Fibroblast of pulmonary artery (primary cell): ENCODE measurements at places on chromosomes 6 and 20.
A peak's percentile ranks its signal among the peaks of the same experiment; 100 is the strongest.

DNA sequence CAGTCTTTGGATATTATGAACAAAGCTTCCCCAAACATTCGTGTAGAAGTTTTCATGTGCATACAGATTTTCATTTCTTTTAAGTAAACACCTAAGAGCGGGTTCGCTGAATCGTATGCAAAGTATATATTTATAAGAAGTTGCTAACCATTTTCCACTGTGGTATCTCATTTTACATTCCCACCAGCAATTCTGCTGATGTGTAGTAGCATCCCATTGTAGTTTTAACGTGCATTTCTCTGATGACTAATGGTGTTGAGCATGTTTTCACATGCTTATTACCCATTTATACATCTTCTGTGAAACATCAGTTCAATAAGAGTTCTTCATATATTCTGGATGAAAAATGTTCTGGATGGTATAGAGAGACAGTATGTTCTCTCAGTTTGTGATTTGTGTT, 97.4 kb downstream of the IYD start:
- DNase-seq: no peak

GRCh38 chr6:143400258-143401067, 50.0 kb downstream of the ADAT2 start:
- DNase-seq: peak; percentile 23

DNA sequence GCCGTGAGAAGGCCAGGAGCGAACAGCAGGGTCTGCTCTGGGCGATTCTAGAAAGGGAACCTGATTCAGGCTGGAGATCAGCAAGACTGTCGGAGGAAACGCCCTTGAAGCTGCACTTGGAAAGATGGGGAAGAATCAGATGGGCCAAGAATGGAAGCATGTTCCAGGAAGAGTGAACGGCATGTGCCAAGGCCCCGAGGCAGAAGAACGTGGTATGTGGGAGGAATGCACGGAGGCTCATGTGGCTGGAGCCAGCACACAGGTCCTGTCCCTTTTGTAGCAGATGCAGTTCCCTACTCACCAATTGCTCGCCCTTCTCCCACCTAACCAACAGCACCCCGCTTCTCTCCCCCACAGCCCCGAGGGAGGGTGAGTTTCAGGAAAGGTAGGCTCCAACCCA, 180.6 kb downstream of the TFAP2C start:
- DNase-seq: no peak

DNA sequence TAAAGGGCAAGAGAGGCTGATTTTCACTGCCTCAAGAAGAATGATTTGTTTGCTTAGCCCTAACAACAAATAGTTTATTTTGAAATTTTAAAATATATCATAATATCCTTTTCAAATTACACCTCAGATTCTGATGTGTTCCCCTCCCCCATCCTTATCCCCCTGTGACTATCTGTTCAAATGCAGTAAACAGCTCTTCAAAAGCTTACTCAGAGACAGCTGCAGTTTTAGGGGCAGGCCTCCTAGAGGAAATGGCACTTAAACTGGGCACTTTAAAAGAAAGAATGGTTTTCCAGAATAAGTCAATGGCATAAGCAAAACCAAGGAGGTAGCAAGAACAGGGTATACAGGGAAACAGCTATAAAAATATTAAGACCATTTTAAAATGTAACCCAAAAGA, 118.6 kb upstream of the UST start:
- no peak for DNase-seq

GRCh38 chr6:25732468-25733198, 21.9 kb upstream of the SLC17A4 start:
- DNase-seq: no peak

- peak; percentile 49 for DNase-seq
These were observed 56.0 kb downstream of the RIN2 start for GRCh38 chr20:19813846-19814640.

DNA sequence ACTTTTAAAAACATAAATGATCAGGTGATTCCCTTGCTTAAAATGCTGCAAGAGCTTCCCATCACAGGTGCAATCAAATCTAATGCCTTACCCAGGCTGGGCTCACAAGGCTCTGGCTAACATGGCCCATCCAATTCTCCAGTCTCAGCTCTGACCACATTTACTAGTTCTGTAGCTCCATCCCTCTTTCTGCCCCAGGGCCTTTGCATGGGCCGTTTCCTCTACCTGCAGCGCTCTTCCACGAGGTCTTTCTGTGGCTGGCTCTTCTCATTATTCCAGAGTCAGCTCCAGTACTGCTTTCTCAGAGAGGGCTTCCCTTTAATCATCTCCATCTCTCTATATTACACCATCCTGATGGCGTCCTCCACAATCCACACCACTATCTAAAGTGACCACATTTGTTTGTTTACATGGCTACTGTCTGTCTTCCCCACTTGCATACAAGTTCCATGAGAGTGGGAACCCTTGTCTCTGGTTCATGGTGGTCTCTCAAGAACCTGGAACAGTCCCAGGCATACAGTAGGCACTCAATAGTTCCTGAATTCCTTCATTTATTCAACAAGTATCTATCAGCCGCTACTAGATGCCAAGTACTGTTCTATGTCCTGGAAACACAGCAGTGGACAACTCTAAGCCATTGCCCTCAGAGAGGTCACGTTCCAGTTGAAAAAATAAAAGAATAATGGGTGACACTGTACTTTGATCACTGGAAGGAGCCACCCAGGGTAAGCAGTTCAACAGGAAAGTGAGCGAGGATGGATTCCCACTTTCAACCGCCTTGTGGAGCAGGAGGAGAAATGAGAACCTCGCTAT, 12.6 kb downstream of the CYP24A1 start:
- DNase-seq: no peak

DNA sequence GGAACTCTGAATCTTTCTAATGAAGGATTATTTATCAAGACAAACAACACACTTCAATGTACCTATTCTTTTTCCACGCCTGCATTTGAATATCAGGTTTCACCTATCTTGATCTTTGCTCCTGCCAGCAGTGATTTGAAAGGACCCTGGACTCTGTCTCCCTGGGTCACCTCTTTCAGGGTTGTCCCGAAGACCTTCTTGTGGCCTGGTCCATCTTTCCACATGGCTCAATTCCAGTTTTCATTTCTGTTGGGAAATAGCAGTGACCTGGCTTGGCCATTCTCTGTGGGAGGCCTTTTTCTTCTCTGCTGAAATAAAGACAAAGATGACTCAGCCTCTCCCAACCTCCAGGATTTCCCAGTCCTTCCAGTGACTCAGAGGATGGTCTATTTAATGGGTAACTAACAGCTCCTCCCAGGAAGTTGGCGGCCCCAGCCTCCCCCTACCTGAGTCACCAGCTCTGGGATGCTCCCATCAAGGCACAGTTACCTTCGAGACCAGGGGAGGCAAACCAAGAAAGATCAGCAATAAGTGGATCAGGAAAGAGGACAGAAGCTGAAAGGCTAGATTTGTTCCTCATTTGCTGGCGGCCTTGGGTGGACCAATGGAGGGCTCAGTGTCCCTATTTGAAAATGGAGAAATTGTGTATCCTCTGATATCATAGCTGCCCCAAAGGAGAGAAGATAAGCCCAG, 120.2 kb upstream of the RNF24 start:
- peak; percentile 98 for DNase-seq

DNA sequence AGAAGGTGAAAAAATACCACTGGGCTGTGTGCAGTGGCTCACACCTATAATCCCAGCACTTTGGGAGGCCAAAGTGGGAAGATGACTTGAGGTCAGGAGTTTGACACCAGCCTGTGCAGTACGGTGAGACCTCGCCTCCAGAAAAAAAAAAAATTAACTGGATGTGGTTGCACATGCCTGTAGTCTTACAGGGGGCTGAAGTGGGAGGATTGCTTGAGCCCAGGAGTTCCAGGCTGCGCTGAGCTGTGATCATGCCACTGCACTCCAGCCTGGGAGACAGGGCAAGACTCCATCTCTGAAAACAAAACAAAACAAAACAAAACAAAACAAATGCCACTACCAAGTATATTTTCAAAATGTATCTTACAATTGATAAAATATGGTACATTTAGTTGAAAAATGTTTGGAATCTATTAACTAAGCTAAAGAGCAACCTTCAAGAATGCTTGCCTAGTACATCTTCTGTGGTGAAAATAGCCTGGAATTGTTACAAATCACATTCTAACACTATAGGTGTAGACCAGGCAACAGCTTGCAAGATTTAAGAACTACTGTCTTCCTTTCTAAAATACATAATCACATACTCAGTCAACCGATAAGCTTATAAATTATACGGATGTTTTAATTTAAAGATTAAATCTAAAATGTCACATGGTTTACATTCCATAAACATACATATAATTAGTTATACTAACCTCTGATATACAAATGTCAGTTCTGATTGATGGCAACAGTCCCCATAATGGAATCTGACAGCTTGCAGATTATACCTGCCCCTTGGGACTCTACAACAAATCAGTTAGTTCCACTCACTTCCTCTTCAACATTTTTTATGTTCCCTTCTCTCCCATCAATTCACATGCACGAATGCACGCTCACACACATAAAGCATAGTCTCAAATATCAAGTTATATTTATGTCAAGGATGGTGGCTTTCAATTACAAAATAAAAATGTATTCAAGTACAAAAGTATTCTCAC, 150.8 kb downstream of the ASCC3 start:
- DNase-seq: no peak

GRCh38 chr20:1898482-1899240, 3.5 kb downstream of the SIRPA start:
- no peak for DNase-seq

GRCh38 chr6:36314221-36315014, 22.3 kb downstream of the BNIP5 start:
- no peak for DNase-seq

- no peak for DNase-seq
These were observed 18.0 kb upstream of the GGTLC1 start for GRCh38 chr20:24006626-24007025.

- DNase-seq: no peak
These were observed 64.3 kb downstream of the ZFP64 start for GRCh38 chr20:52127309-52127708.

DNA sequence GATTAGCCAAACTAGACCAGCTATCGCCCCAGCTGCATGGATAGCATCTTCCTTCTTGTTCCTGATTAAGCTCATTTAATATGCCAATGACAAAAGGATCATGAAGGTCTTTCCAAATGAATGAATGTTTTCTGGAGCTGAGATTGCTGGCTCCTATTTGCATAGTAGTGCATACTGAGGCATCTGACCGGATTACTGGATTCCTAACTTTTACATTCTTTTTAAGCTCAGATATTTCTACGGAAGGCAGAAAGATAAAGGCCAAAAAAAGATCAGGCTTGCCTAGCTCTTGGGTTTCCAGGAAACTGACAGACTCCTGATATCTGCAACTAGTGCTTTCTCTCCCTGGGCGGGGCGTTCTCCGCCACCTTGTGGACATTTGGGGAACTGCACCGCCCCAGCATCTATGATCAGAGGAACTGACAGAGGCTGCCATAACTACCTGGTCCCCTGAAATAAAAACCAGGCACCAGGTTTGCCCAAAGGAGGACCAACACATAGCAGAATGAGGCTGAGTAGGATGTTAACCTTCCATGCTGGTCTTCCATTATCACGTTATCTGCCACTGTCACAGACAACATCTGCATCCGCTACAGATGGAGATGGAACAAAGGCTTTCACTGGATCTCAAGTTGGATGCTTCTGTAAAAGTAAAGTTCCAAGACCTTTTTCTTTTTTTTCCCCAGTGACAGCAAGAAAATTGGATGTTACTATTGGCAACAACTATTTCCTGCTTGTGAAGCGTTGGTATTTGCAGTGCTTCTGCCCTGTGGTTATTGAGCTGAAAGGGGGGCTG, 33.2 kb downstream of the NT5E start:
- peak; percentile 85 for DNase-seq

DNA sequence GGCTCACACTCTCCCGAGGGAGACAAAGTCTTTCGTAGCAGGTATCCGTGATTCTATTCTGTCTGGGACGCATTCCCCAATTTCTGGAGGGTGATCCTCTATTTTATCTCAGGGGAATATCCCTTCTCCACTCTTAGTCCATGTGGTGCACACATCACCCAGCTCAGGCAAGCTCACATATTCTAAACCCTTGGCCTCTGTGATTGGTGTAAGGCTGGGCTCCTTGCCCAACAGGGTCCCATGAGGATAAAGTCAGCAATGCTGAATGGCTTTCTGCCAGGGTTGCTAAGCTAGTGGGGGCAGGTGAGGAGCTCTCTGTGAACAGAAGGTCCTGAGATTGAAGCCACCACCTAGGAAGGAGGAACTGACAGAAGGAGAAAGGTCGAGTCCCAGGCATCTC, 137.2 kb downstream of the CDH26 start:
- no peak for DNase-seq

DNA sequence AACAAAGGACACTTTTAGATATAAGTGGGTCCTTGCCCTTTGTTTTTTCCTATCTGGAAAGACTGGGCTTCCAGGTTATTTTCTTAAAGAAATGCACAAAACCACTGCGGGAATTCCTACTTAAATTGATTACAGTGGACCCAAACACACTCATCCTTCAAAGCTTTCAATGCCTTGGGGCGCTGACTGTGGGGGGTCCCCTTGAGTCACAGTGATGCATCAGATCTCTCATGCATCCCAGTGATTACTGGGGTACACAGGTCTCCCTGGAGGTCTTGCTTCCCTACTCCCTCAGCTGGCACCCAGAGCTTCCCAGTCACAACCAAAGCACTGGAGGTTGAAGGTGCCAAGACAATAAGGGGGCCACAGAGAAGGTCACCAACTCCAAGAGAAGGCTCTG, 20.7 kb downstream of the ABHD12 start:
- DNase-seq: no peak

- DNase-seq: no peak
These were observed 2.0 kb downstream of the LKAAEAR1 start for GRCh38 chr20:64082126-64082731.

DNA sequence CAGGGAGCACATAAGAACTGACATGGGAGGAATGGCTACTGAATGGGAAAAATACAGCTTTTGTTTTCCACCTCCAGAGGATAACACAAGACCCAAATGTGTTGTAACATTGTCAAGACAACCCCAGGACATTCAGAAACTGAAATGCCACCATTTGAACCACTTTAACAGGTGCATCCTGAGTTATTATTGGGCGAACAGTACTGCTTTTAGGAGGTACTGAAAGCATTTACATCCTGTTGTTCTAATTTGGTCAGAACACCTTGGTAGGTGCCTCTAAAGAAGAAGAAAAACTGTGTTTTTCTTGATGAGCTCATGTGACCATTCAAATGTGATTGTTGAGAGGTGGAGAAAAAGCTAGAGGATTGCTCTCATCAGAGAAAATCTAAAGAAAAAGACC, 6.4 kb upstream of the TXNDC5 start:
- DNase-seq: no peak

DNA sequence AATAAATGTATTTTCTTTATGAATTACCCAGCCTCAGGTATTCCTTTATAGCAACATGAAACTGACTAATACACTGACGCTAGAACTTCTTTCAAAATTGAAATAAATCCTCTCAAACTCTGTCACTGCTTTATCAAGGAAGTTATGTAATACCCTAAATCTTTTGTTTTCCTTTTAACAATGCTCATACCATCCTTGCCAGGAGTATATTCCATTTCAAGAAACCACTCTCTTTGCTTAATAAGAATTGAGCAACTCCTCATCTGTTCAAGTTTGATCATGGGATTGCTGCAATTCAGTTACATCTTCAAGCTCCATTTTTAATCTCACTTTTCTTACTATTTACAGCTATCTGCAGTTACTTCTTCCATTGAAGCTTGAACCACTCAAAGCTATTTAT, 707.6 kb upstream of the MARCKS start:
- peak; percentile 75 for DNase-seq

- DNase-seq: no peak
These were observed 9.0 kb downstream of the FKBP1A start for GRCh38 chr20:1383623-1384404.
